ENCODE measurements at places on chromosomes 3 and 15.

DNA sequence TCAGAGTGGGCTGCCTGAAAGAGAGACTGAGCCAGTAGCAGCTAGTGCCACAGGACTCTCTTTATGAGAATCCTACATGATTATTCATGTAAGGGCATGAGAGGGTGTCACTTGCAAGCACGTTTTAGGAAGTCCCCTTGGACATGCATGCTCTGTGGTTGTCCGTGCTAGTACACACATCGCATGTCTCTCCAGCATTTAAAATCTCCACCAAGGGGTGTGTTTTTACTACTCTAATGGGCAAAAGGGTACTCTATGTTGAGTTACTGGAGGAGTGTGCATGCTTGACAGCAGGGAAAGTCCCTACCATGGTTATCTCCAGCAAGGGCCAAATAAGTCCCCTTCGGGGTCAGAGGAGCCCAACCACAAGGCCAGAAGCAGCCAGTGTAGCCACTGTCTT is 70.7 kb downstream of the DCLK3 start:
- no peak for DNase-seq

DNA sequence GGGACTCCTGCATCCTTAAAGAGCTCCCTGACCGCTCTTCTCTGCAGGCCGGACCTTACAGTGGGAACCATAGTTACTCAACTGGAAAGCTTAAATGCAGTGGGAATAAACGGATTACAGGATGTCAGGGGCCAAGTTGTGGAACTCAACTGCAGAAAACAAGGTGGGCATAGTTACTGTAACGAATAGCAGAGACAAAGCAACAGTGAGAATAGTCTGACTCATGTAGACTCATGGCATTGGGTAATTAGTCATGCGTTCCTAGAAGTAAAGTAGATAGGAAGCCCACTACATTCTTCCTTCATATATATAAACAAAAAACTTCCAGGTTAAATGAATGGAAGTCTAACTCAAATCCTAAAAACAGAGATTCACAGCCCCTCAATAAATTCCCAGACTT is 95.5 kb upstream of the CHRNA7 start:
- no peak for DNase-seq

DNA sequence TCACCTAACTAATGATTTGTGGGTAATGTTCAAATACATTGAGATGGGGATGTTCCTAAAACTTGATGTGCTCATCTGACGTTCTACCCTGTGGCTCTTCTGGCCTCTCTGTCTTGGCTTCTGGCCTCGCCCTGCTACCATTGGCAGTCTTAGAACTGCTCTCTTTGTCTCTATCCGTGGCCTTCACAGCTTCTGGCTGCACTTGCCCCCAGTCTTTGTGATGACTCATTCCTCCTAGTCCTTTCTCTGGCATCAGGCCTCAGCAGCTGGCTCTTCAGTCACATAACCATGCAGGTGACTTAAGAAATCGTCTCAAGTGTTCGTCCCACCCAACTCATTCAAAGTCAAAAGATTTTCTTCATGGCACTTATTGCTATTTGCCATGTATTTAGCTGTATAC is 188.1 kb downstream of the BBX start:
- no peak for DNase-seq

DNA sequence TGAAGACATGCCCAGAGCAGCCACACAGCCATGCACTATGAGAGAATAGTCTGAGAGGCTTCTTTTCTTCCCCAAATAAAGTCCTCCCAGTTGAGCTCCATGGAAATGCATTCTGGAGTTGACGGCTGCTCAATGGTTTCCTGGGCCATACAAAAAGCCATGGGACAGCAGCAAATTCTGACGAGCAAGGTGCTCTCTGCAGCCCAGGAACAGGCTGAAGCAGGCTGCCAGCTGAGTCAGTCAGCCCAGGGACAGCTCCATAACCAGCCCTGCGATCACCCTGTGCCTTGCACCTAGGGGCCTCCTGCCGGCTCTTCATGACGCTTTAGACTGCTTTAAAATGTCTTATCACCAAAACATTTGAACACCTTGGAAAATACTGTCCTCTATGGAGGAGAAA is 256.3 kb upstream of the CHRNA7 start:
- no peak for DNase-seq

- no peak for DNase-seq
Observed at GRCh38 chr15:76057332-76058000, 2.3 kb upstream of the TMEM266 start.
